ENCODE measurements at places on chromosomes 2 and 18.

- DNase-seq: no peak
These were observed 37.5 kb upstream of the CAB39 start for GRCh38 chr2:230674966-230675672.

DNA sequence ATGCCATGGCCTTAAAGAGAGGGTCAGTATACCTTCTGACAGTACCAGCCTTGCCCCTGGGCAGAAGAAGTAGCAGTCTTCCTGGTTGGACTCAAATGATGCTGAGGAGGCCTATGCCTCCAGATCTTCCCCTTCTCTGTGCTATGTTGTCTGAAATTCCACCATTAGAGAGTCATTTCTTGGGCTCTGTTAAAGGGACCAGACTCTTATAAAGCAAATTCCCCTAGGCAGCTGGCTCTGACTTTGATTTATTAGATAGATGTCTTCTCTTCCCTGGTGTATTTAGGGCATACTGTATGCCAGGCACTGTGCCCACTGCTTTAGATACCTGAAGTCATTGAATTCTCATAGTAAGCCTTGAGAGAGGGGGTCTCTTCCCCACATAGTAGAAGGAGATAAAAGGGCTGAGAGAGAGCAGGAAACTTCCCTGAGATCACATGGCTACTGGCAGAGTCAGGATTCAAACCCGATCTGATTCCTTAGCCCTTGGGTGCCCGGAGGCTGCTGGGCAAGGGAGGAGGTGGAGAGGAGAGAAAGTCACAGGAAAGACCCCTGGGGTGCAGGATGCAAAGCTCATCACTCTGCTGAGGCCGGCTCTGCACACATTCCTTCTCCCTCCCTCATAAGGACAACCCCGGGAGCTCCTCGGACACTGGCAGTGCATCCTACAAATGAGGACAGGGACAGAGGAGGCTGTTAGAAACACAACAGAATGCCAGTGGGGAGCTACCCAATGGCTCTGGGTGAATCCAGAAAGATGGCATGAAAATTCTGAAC is 23.0 kb downstream of the COPS9 start:
- no peak for DNase-seq

DNA sequence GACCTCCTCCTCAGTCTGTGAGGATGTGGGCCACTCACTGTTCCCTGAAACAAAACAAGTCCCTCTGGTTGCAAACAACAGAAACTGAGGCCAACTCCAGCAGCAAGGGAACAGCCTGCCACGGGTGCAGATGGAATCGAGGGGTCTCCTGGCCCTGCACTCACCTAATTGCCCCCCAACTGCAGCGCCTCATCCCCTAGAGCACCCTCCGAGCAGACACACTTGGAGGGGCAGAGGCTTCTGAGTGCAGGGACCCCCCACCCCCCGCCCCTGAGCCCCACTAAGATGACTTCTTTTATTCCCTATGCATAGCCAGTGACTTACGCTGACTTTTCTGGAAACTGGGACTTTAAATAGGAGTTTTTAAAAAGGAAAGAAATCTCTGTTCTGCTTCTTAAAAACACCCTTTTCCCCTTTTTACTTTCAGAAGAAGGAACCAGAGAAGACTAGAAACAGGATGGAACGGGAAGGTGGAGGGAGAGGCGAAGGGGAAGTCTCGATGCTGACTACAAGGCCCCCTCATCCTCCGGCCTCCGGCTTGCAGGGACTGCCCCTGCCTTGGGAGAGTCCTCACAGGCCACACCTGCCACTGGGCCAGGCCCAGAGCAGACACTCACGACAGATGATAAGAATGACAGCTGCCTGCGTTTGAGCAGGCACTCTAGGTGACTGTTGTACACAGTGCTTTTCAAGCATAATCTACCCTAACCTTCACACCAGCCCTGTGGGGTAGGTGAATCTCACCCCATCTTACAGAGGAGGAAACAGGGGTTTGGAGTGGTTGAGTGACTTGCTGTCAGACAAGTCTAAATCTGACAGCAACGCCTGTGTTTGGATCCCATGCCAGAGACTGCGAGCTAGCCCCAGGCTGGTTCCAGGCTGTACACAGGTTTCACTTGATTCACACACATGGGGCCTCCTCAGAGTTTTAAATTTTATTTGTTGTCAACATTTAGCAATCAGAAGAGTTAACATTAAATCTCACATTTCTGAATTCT is 28.2 kb upstream of the BIN1 start:
- DNase-seq: no peak

DNA sequence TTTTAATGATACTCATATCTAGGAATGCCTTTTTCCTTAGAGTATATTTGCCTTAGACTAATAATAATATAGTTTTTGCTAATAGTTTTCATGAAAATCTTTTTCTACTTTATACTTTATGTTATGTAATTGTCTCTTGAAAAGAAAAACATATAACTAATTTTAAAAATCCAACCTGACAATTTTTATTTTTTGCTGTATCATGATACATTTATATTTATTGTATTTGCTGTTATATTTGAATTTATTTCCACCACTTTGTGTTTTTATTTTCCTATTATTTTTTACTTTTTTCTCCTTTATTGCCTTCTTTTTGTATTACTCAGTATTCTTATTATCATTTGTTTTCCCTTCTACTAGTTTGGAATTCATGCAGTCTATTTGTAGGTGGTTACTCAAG is 85.4 kb downstream of the MBD5 start:
- no peak for DNase-seq

DNA sequence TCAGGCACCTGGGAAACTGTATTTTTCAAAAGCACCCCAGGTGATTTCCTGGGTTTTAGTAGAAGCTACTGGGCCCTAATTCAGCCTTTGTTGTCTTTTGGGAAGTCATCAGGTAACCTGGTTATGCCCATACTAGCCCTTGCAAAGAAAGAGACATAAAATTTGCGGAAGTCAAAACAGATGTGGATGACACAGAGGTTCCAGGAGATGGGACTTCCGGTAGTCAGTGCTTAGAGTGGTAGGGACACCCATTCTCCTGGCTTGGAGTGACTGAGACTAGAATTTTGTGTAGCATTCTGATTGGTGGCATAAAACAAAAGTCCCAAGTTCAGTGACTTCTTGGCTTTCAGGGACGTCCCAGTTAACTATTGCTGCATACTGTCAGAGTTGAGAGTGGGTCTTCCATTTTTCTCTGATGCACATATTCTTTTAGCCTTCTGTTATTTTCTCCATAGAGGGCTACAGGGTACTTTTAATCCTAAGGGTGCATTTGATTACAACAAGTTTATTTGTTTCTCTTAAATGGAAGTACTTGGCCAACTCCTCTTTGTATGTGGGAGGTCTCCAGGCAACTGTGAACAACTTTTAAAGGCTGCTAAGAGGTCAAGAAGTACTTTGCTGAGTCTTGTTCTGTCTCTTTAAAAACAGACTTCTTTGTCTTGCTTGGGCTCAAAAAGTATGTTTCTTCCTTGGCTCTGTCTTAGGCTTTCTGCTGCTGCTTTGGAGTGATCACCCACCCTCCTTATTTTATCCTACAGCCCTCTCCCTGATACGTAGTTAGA is 8.8 kb downstream of the NAB1 start:
- no peak for DNase-seq

DNA sequence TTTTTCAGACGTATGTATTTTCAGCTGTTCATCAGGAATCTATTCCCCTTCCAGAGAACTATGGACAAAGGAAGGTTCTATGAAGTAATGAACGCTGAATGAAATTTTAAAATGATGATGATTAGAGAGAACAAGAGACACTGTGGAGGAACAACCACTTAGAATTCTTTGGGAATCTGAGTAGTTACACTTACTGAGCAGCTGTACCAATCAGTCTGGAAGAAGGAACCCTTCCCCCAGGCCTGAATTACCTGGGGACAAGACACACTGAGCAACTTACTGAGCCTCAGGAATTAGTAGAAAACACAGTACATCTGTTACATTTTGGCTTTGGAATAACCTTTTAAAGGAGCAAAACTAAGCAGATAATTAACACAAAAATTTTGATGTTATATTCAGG is 1.9 kb downstream of the MSTN start:
- no peak for DNase-seq

- DNase-seq: no peak
These were observed 47.4 kb downstream of the TSPYL6 start for GRCh38 chr2:54208364-54209240.
